Dermis microvascular lymphatic vessel endothelial cell (primary cell): ENCODE measurements at places on chromosomes 4 and X. TPM values are rescaled to one million over a fixed set of nuclear protein-coding genes. Genes with fewer than 3 reads are reported as not detected.
A peak's percentile ranks its signal among the peaks of the same experiment; 100 is the strongest.

The ZFYVE28 gene
- 1.8 and 3.5 TPM in 2 replicates for total RNA-seq

The CDS1 gene
- total RNA-seq = under 0.01 TPM in 1 of 2 replicates, not detected in the other

DNA sequence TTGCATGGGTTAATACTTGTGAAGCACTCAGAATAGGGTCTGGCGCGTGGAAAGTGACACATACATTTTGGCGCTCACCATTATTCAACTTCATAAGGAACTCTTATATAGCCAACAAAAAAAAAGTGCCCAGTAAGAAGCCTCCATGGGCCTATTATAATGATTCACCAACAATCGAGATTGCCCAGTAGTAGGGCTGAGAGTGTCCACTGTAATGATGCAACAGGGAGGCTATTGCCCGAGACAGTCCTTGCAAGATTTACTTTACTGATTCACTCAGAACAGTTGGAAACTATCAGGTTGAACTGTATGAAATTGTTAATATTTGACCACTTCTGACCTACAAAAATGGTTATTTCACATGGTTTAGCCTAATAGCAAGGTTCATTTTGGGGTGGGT lies 86.0 kb downstream of the PJA1 start:
- no peak for DNase-seq

DNA sequence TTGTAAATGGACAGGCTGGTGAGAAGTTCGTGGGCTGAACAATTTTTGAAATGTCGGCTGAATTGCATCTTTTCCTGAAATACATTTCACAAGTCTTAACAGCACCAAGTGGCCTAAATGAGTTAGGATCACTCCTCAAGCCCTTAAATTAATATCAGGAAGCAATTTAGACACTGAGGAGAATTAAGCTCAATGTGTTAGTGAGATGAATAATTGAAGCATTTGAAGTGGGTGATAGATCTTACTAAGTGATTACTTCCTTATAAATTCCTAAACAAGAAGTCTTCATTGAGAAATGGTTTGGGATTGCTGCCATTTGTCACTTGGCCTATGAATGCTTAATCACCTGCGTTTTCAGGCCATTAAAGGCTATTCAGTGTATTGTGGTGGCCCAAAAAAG lies 116.8 kb downstream of the NAA11 start:
- no peak for DNase-seq

The FDCSP gene
- not detected in 2 replicates for total RNA-seq

DNA sequence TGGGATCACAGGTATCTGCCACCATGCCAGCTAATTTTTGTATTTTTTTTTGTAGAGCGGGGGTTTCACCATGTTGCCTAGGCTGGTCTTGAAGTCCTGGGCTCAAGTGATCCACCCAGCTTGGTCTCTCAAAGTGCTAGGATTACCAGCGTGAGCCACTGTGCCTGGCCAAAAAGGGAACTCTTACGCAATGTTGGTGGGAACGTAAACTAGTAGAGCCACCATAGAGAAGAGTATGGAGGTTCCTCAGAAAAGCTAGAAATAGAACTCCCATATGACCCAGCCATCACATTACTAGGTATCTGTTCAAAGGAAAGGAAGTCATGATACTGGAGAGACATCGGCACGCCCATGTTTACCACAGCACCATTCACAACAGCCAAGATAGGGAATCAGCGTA lies 85.9 kb downstream of the PRKX start:
- DNase-seq = no peak

GRCh38 chr4:185219551-185220344 lies 10.3 kb downstream of the SNX25 start:
- DNase-seq = no peak

The CLGN gene
- total RNA-seq = 0.13 and 0.26 TPM in 2 replicates

GRCh38 chrX:40108162-40108958 lies 10.6 kb upstream of the BCOR start:
- DNase-seq = peak; percentile 76

The FAM47A gene
- total RNA-seq = not detected in 2 replicates

- DNase-seq = no peak
Observed at GRCh38 chr4:65954416-65954815, 284.1 kb upstream of the EPHA5 start.

The TACR3 gene
- not detected in 2 replicates for total RNA-seq

The EGFL6 gene
- total RNA-seq = not detected in 2 replicates

The LDB2 gene
- 360 and 479 TPM in 2 replicates for total RNA-seq

The RHOXF1 gene
- total RNA-seq = not detected in 2 replicates

GRCh38 chr4:70236125-70236524 lies 6.3 kb upstream of the CSN3 start:
- DNase-seq = no peak

- DNase-seq = no peak
Observed at GRCh38 chr4:117898496-117898895, 135.8 kb upstream of the NDST3 start.

The TLL1 gene
- 16.2 and 31.0 TPM in 2 replicates for total RNA-seq

DNA sequence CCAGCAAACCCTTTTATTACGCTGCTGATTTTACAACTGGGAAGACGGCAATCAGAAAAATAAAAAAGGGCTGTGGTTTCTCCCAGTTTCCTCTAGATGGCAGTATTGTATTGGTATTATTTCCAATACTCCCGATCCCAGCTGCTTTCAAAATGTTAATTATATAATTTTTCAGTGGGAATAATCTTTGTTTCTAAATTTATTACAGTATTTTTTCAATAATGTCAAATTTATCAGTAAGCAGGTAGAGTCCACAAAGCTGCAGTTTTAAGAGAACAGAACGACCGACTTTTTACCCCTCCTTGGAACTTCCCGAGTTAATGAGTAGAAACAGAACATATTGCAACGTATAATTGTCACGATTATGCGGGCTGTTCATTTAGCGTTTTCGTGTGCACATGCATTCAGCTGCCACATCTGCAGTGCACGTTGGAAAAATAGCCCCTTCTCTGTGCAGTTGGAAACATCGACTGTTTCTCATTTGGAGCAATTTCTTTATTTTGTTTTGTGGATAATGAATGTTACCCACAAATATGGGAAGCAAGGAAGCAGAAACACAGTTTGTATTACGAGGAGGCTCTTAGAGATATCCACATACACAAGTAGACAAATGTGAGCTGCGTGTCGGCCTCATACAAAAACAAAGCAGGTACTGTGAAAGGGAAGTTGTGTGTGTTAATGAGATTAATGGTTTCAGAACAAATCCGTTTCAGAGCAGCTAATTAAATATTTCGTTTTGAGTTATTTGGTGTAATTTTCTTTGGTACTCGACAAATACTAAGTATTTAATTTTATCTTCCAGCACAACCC lies 188.0 kb downstream of the STIM2 start:
- DNase-seq = peak; percentile 18
